ENCODE measurements at places on chromosomes 4 and X. TPM values are rescaled to one million over a fixed set of nuclear protein-coding genes. Genes with fewer than 3 reads are reported as not detected.

SMARCA1 gene
- total RNA-seq: 23.2 TPM

DNA sequence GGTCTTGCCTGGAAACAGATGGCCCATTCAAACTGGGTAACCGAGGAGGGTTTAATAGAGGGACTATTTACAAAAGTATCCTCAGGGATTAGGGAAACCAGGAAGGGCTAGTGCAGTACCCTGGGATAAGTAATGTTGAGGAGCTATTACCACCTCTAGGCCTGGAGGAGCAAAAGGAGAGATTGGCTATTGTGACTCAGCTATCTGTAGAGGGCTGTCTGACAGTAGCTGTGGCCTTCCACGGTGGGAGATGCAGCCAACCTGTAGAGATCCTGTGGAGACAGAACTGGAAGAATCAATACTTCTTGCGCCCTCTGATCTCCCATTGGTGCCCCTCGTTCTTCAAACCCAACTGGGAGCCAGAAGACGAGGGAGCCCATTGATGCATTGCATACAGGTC is 34.1 kb upstream of the RPS6KA3 start:
- H3K36me3 ChIP-seq: no peaks in the 10 kb centered on the region
- no peak overlapping the region for H3K27ac ChIP-seq
- H3K4me1 ChIP-seq: no peaks in the 10 kb centered on the region
- no peaks in the 10 kb centered on the region for H3K27me3 ChIP-seq

PRKX gene
- total RNA-seq: 27.3 TPM

GRCh38 chr4:2805712-2806389 is 13.0 kb downstream of the SH3BP2 start:
- H3K4me3 ChIP-seq: peak overlapping the region; percentile 21
- peak overlapping the region; percentile 87 for H3K27ac ChIP-seq
- H3K36me3 ChIP-seq: no peaks in the 10 kb centered on the region

GRCh38 chr4:34935739-34936138 is 1308.6 kb downstream of the ARAP2 start:
- H3K36me3 ChIP-seq: no peaks in the 10 kb centered on the region
- H3K27ac ChIP-seq: no peak overlapping the region
- no peak for DNase-seq
- H3K4me3 ChIP-seq: no peak overlapping the region

DGAT2L6 gene
- not detected for total RNA-seq

- H3K27ac ChIP-seq: no peak overlapping the region
- no peaks in the 10 kb centered on the region for H3K27me3 ChIP-seq
- peaks cover 70% of the 10 kb centered on the region for H3K36me3 ChIP-seq
- peak; percentile 38 for DNase-seq
- H3K4me3 ChIP-seq: no peak overlapping the region
These were observed 24.9 kb upstream of the UVSSA start for GRCh38 chr4:1321946-1322650.

RASGEF1B gene
- 63.0 TPM for total RNA-seq

GRCh38 chr4:162727232-162727631 is 439.5 kb downstream of the NAF1 start:
- H3K4me3 ChIP-seq: no peak overlapping the region
- H3K36me3 ChIP-seq: no peaks in the 10 kb centered on the region
- DNase-seq: no peak
- H3K4me1 ChIP-seq: no peaks in the 10 kb centered on the region

GRCh38 chr4:37594099-37594498 is 92.1 kb downstream of the RELL1 start:
- no peaks in the 10 kb centered on the region for H3K27me3 ChIP-seq
- H3K36me3 ChIP-seq: no peaks in the 10 kb centered on the region
- no peaks in the 10 kb centered on the region for H3K4me1 ChIP-seq

- H3K4me3 ChIP-seq: no peak overlapping the region
- no peaks in the 10 kb centered on the region for H3K27me3 ChIP-seq
- DNase-seq: no peak
- H3K4me1 ChIP-seq: no peaks in the 10 kb centered on the region
- no peaks in the 10 kb centered on the region for H3K36me3 ChIP-seq
These were observed 55.1 kb downstream of the DMD start for GRCh38 chrX:33156152-33156726.

GRCh38 chr4:6391186-6391851 is 81.1 kb downstream of the PPP2R2C start:
- H3K36me3 ChIP-seq: no peaks in the 10 kb centered on the region
- H3K27me3 ChIP-seq: peaks cover 30% of the 10 kb centered on the region
- no peaks in the 10 kb centered on the region for H3K4me1 ChIP-seq
- H3K4me3 ChIP-seq: no peak overlapping the region
- DNase-seq: no peak

DNA sequence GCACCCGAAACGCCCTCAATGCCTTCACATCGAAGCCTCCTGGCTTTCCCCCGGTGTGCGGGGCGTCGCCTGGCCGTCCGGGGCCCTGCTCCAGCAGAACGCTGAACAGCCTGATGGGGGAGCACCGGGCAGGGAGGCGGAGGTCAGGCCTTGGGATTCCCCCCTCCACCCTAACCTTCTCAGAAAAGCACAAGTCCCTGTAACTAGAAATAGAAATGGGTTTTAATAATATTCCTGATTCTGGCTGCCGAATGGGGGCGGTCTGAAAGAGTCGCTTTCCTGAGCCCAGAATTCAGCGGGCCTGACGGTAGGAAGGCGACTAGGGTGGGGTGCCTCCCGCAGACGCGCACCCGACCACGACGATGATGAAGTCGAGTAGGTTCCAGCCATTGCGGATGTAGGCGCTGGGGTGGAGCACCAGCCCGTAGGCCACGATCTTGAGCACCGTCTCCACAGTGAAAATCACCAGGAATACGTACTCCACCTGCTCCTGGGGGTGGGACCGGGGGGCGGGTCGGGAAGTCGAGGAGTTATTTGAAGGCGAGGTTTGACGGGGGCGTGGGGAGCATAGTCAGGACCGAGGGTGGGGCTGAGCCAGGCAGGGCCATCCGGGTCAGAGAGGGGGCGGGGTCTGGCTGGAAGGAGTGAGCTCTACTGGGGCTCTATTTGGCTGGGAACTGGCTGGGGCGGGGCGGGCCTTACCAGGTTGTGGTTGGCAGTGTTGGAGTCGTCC is 2.5 kb downstream of the CACNA1F start:
- H3K27me3 ChIP-seq: no peaks in the 10 kb centered on the region
- peak overlapping the region; percentile 46 for H3K4me3 ChIP-seq
- no peaks in the 10 kb centered on the region for H3K4me1 ChIP-seq

WDR17 gene
- 5.6 TPM for total RNA-seq

GRCh38 chr4:185998791-185999190 is 70.2 kb upstream of the TLR3 start:
- DNase-seq: no peak
- H3K4me1 ChIP-seq: no peaks in the 10 kb centered on the region
- H3K36me3 ChIP-seq: no peaks in the 10 kb centered on the region
- H3K4me3 ChIP-seq: no peak overlapping the region
- H3K27me3 ChIP-seq: no peaks in the 10 kb centered on the region

MAGEA4 gene
- total RNA-seq: not detected

- H3K4me3 ChIP-seq: no peak overlapping the region
- no peak for DNase-seq
- no peaks in the 10 kb centered on the region for H3K36me3 ChIP-seq
- no peaks in the 10 kb centered on the region for H3K4me1 ChIP-seq
- H3K27ac ChIP-seq: no peak overlapping the region
These were observed 104.0 kb downstream of the PHEX start for GRCh38 chrX:22135994-22136684.

GRCh38 chr4:14621731-14622463 is 380.4 kb upstream of the CPEB2 start:
- H3K4me3 ChIP-seq: no peak overlapping the region
- H3K36me3 ChIP-seq: no peaks in the 10 kb centered on the region

MND1 gene
- total RNA-seq: 0.83 TPM

PASD1 gene
- total RNA-seq: not detected

DNA sequence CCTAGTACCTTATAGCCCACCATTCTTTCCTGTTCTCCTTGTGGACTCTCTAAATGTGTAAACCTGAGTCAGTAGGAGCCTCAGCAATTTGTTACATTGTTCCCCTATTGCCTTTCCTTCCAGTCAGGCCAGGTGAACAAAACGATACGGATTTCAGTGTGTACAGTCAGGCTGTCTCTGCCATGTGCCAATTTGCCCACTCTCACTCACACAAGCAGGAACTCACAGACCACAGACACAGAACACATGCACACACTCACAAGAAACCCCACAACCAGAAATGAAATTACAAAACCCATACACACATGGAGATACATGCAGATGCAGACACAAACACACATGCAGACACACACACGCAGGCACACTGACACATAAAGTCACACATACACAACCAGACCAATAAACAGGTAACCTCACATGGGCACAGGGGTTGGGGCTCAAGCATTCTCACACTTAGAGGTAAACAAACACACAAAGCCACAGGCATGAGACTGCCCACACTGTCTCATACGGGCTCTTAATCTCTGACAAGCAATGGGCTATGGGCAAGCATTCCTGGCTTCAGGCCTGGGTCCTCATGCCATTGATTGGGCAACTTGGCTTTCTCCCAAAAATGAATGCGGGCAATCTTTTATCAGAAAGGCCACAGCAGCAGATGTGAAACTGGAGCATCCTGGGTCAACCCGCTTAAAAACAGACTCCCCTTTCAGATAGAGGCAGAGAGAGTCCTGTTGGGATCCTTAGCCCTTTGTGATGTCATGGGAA is 68.7 kb downstream of the NBDY start:
- no peak overlapping the region for H3K27ac ChIP-seq
- no peaks in the 10 kb centered on the region for H3K27me3 ChIP-seq
- no peak overlapping the region for H3K4me3 ChIP-seq
- DNase-seq: no peak
- peaks cover 7% of the 10 kb centered on the region for H3K4me1 ChIP-seq

MAGEC3 gene
- total RNA-seq: not detected

DNA sequence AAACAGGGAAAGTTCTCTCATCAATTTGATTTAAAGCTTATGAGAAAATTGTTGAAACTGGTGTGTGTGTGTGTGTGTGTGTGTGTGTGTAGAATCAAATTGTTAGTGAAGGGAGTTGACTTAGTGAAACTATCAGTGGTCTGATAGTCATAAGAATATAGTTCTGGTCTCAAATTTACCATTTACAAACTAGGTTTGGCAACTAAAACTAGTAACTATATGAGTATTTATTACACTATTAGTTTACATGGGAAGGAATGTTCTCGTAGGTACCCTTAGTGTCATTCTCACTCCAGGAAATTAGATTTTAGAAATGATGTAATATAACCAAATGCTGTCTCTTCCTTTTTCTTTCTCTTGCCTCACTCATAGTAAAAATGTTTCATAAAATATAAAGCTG is 11.9 kb downstream of the SULT1E1 start:
- no peaks in the 10 kb centered on the region for H3K4me1 ChIP-seq
- DNase-seq: no peak
- no peak overlapping the region for H3K4me3 ChIP-seq
- H3K27me3 ChIP-seq: no peaks in the 10 kb centered on the region

GRCh38 chrX:30822764-30823163 is 66.3 kb downstream of the TAB3 start:
- H3K27ac ChIP-seq: no peak overlapping the region
- H3K36me3 ChIP-seq: no peaks in the 10 kb centered on the region
- DNase-seq: no peak
- no peaks in the 10 kb centered on the region for H3K27me3 ChIP-seq

- peaks cover 6% of the 10 kb centered on the region for H3K4me1 ChIP-seq
- no peak overlapping the region for H3K4me3 ChIP-seq
- no peaks in the 10 kb centered on the region for H3K27me3 ChIP-seq
These were observed 8.2 kb upstream of the EXOSC9 start for GRCh38 chr4:121792966-121793365.

GRCh38 chr4:41575207-41575606 is 37.2 kb downstream of the LIMCH1 start:
- H3K4me1 ChIP-seq: peaks cover 24% of the 10 kb centered on the region
- H3K4me3 ChIP-seq: no peak overlapping the region
- H3K36me3 ChIP-seq: no peaks in the 10 kb centered on the region
- no peak overlapping the region for H3K27ac ChIP-seq

NAP1L5 gene
- total RNA-seq: 3.0 TPM

DNA sequence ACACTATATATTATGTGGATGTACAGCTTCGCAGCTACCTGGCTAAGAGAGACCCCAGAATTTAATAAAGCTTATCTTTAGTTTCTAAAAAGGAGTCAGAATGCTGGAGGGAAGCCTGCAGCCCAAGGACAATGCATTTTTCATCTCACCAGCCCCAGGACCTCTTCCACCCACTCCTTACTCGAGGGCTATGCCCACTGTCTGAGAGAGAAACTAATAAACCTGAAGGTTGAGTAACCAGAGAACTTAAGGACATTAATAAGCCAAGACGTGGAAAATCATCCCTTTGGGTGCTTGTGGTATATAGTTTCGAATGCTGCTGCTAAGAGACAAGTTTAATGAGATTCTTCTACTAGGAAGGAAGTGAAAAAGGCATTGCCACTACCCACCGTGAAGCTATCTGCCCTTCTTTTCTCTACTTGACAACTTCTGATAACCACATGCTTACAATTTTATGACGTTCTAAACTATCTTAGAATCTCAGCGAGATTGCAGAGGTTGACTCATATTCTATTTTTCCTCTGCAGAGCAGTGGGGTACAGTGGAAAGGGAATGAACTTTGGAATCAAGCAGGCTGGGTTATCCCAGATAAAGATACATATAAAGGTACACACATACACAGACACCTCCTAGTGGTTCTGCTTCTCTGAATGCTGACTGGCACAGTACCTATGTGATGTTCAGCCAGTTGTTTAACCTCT is 3.3 kb downstream of the RELL1 start:
- H3K4me1 ChIP-seq: peaks cover 52% of the 10 kb centered on the region
- no peak overlapping the region for H3K27ac ChIP-seq
- H3K4me3 ChIP-seq: no peak overlapping the region

GRCh38 chrX:55340896-55341433 is 76.2 kb upstream of the PAGE3 start:
- no peak for DNase-seq
- no peaks in the 10 kb centered on the region for H3K36me3 ChIP-seq
- no peak overlapping the region for H3K4me3 ChIP-seq
- H3K4me1 ChIP-seq: no peaks in the 10 kb centered on the region
- H3K27me3 ChIP-seq: no peaks in the 10 kb centered on the region

DNA sequence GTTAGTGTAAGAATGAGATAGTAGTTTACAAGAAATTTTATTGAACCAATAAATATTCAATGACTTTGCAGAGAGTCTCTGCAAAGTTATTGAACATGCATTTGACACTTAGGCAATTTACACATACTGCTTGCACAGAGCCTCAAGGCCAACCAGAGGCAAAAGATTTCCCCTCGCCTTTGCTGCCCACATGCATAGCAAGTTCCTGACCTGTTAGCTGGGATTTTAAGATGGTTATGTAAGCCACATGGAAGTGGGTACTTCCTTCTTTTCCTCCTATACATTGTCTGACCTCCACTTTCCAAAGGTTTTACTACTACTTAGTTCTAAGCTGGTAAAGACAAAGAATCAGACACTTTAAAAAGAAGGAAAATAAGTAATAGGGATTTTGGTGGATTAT is 430.1 kb upstream of the FRG1 start:
- DNase-seq: no peak
- H3K27me3 ChIP-seq: no peaks in the 10 kb centered on the region
- no peaks in the 10 kb centered on the region for H3K4me1 ChIP-seq
- H3K27ac ChIP-seq: no peak overlapping the region

SRPK3 gene
- total RNA-seq: not detected

DDX53 gene
- total RNA-seq: not detected

DNA sequence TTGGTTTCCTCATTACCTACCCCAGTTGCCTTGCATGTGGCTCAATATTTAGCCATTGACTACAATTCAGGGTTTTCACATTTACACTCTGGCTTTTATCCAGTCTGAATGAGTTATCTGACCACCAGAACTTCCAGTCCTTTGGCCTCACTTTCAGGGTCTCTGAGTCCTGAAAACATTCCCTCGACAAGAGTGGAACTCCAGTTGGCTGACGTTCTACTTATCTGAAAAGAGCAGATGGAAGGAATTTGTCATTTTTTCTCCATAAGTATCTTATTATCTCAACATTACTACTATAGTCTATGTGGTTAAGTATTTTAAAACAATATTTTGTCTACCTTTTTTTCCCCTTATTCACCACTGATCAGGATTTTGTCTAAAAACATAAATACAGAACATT is 5.2 kb upstream of the CASP6 start:
- no peak overlapping the region for H3K27ac ChIP-seq
- no peak overlapping the region for H3K4me3 ChIP-seq
- DNase-seq: no peak
- H3K36me3 ChIP-seq: peaks cover 22% of the 10 kb centered on the region
